ENCODE measurements at places on chromosomes 3 and 15.

- no peak for DNase-seq
Measured at GRCh38 chr3:160009525-160009924, 20.9 kb downstream of the IL12A start.

GRCh38 chr15:86002444-86002843 lies 77.2 kb upstream of the AGBL1 start:
- no peak for DNase-seq

DNA sequence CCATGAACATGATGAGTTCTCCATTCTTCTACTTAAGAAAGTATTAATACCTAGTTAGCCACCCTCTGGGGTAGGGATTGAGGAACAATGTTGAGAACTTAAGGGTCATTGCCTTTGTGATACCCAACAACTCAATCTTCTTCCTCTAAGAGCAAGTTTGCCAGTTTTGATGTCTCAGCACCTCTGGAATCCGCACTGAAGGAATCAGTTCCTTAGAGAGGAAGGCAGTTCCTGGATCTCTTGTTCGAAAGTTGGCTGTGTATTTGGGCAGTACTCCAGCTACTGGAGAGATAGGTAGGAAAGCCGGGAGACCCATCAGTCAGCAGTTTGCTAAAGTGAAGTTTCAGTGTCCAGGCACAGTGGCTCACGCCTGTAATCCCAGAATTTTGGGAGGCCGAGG lies 35.6 kb upstream of the MTHFS start:
- no peak for DNase-seq

- no peak for DNase-seq
Measured at GRCh38 chr15:91882858-91883586, 29.5 kb downstream of the SLCO3A1 start.

- no peak for DNase-seq
Measured at GRCh38 chr15:63915873-63916771, 82.4 kb upstream of the HERC1 start.

- DNase-seq, result no peak
Measured at GRCh38 chr3:124699686-124700396, 30.4 kb upstream of the UMPS start.

DNA sequence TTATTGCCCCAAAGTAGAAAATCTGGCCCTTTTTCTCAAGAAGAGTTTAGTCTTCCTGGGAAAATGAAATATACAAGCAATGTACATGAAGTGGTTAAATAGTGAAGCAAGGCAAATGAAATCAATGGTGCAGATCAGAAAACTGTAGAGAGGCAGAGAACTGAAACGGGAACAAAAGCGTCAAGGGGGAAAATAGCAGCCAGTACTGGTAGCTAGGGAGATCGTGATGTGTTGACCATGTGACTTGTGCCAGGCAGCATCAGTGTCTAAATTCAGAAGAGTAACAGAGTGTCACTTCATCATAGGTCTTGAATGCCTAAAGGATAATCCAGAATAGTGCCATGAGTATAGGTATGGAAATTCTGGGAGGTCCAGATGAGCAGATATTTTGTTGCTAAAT lies 163.1 kb downstream of the CHL1 start:
- DNase-seq, result no peak

DNA sequence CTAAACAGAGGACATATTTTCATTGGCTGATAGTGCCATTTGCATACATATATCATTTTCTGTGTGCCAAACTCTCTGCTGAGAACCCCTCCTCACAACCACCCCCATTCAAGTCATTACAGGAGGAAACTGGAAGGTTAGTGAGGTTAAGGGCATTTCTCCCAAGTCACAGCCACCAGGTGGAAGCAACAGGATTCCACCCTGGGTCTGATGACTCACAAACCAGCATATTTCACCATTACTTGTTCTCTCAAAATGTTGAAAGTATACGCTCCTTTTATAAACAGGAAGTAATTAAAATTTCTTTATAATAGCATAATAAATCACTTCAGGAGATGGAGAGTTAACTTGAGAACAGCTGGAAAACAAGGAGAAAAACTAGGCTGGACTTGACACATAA lies 398.6 kb upstream of the WNT5A start:
- no peak for DNase-seq

All from CD4-positive, CD25-positive, alpha-beta regulatory T cell (primary cell).